ENCODE measurements at places on chromosomes 11 and 22.

DNA sequence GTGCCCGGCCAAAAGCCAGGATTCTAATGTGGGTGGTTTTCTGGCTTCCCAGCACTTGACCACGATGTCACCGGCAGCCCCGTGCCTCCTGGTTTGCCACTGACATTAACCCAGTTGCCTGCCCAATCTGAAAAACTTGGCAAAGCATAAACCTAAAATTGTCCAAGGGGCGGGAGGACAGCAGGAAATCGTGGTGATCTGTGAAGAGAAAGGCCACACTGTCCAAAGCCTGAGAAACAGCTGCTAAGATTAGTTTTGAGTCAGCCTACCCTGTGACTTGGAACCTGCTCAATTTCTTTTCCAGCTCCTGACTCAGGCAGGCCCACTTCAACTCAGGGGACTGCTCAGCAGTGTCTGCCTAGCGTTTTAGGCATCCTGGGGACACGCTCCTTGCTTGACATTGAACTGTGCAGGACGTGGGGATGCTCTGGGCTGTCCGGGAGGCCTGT, 8.2 kb upstream of the F2 start:
- DNase-seq, result peak; percentile 94

GRCh38 chr11:32852207-32852606, 22.5 kb downstream of the PRRG4 start:
- DNase-seq, result peak; percentile 54

GRCh38 chr11:111565114-111565720, 24.7 kb downstream of the LAYN start:
- peak; percentile 85 for DNase-seq

DNA sequence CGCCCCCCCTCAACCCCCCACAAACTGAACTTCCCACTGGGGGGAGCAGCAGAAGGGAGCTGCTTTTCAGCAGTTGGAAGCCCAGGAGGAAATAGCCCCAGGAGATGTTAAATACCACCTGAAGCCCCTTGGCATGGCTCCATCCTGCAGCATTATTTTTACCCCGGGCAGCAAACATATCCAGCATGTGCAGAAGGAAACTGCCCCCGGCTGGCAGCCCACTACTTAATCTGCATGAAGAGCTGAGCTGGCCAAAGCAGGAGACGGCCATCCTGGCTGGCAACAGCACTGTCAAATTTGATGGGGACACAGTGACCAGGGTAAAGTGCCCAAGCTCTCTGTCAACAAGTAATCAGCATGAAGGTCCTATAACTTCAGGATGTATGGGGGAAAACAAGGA, 32.0 kb downstream of the BUD13 start:
- DNase-seq, result no peak

DNA sequence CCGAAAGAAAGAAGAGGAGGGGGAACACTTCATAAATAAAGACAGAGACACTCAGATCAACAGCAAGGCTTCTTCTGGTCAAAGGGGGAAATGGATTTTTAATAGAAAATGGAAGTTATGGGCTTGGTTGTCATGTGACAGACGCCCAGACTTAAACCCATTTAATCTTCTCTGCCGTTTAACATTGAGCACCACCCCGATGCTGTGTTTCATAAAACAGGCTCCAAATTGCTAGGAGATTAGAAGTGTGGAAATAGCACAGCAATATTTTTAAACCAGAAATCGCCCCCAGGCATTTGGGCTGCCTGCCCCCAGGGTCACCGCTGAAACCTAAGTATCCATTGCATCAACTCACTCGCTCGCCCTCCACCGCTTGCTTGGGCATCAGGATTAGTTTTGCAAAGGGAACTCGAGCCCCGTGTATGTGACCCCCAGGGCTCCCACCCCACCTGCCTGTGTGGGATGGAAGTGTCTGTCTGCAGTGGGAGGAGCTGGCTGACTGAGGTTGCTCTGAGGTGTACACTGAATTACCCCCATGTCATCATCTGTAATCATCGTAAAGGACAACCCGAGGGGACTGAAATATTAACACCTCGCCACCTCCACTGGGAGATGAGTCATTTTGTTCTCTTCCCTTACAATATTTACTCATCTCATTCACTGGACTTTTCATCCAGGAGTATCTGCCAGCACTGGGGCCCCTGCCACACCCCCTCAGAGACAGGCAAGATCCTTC, 10.7 kb downstream of the DSCAML1 start:
- no peak for DNase-seq

GRCh38 chr22:37803195-37803638, 4.5 kb upstream of the GCAT start:
- DNase-seq, result no peak

- peak; percentile 45 for DNase-seq
Measured at GRCh38 chr22:23243006-23243573, 62.8 kb downstream of the BCR start.

DNA sequence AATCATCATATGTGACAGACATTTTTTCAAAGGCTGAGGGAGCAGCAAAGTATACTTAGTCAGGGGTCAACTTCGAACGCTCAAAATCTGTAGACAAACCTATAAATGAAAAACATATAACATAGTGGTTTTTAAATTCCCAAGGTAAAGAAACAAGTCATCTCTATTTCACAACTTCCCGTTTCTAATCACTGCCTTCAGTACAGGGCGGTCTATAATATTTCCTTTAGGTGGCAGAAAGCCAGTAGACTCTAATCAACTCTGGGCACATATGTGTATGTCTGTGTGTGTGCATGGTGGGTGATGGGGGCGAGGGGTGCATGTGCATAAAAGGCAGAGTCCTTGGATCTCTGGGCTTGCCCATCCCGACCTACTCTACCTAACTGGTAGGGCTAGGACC, 55.0 kb upstream of the ARFGAP3 start:
- no peak for DNase-seq

DNA sequence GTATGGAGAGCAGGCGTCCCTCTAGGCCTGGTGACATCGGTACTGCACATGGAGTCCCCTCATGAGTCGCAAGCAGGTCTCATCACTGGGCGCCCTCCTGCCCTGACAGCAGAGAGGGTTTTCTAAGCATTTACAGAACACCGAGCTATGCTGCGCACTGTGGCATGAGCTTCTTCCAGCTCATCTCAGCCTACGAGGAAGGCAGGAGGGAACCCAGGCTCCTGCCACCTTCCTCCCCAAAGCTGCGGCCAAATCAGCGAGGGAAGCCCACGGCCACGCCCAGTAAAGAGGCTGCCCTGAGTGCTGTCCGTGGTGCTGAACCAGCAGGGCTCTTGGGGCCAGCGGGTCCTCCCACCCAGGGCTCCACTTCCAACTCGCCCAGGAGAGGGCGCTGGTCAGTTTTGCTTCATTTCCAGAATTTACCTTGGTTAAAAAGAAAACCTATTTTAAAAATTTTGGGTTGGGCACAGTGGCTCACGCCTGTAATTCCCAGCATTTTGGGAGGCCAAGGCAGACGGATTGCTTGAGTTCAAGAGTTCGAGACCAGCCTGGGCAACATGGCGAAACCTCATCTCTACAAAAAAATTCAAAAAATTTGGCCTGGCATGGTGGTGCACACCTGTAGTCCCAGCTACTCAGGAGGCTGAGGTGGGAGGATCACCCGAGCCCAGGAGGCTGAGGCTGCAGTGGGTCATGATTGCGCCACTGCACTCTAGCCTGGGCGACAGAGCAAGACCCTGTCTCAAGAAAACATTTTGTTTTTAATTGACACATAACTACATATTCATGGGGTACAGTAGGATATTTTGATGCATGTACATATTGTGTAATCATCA, 34.2 kb downstream of the PHF21B start:
- DNase-seq, result peak; percentile 95

DNA sequence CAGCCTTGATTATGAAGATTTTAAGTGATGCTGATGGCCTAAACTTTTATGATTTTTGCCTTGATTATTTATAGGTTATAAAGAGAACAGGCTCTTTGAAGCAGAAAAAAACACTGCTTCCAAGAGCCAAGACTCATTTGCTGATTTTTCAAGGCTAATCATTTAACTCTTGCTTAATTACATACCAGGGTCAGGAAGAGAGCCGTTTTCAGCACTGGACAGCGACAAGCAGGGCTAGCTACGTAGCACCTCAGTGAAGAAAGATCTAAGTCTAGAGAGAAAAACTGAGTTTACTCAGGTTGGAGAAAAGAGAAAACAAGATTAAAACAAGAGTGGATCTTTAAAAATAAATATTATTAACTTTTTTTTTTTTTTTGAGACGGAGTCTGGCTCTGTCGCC, 615.4 kb upstream of the B3GAT1 start:
- DNase-seq, result peak; percentile 86

- DNase-seq, result no peak
Measured at GRCh38 chr22:49540913-49541692, 286.6 kb downstream of the BRD1 start.

All from astrocyte of the hippocampus (primary cell).